Karpas-422 (cell line): ENCODE measurements at places on chromosomes 5 and 9. TPM values are rescaled to one million over a fixed set of nuclear protein-coding genes. Genes with fewer than 3 reads are reported as not detected.

ADAMTS2 gene
- total RNA-seq, result not detected in 2 replicates

CDKN2B gene
- 2.0 and 4.3 TPM in 2 replicates for total RNA-seq

MLANA gene
- total RNA-seq, result not detected in 2 replicates

CATSPER3 gene
- total RNA-seq, result not detected in 2 replicates

IFT74 gene
- 25.8 and 29.3 TPM in 2 replicates for total RNA-seq

ROR2 gene
- not detected in 2 replicates for total RNA-seq

TOPORS gene
- 16.3 and 21.2 TPM in 2 replicates for total RNA-seq

GRCh38 chr9:72951520-72952380 is 1.1 kb downstream of the ALDH1A1 start:
- H3K4me3 ChIP-seq, result no peak overlapping the region
- no peak overlapping the region for H3K27ac ChIP-seq
- no peak for DNase-seq
- H3K27me3 ChIP-seq, result no peaks in the 10 kb centered on the region
- H3K36me3 ChIP-seq, result no peaks in the 10 kb centered on the region

GRCh38 chr5:115214541-115214940 is 44.8 kb upstream of the TRIM36 start:
- peaks cover 26% of the 10 kb centered on the region; the same call in 1 of the 2 replicates for H3K36me3 ChIP-seq
- H3K4me1 ChIP-seq, result peaks cover 24% of the 10 kb centered on the region
- no peaks in the 10 kb centered on the region for H3K27me3 ChIP-seq
- DNase-seq, result no peak

- H3K27me3 ChIP-seq, result no peaks in the 10 kb centered on the region
- DNase-seq, result no peak
- no peak overlapping the region for H3K4me3 ChIP-seq
Observed at GRCh38 chr9:108180541-108180940, 675.2 kb downstream of the ACTL7B start.

GRCh38 chr9:92432972-92433548 is 8.8 kb upstream of the OMD start:
- no peak for DNase-seq
- H3K27ac ChIP-seq, result no peak overlapping the region
- no peak overlapping the region for H3K4me3 ChIP-seq
- no peaks in the 10 kb centered on the region for H3K27me3 ChIP-seq
- no peaks in the 10 kb centered on the region for H3K36me3 ChIP-seq
- peaks cover 3% of the 10 kb centered on the region; the same call in 1 of the 2 replicates for H3K4me1 ChIP-seq

DNA sequence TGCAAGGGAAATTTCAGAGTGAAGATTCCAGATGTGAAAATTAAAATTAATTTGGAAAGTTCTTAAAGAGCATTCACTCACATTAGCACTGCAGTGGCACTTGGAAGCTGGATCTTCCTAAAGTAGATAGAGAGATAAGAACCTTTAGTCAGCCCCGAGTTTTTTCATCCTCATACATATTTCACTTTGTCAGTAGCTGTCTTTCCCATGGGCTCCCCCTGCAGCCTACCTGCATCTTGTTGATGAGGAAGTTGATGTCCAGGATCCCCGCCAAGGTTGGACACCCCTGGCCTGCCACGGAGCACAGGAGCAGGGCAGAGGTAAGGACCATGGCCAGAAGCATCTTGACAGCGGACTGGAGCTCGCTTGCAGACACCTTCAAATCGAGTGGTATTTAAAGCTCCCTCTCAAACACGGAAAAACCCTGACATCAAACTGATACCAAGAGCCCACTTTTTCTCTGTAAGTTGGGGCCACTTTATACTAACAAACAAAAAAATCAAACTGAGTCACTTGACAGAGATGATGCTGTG is at the start of gene IL9:
IL9 (minus strand) TSS at position 368 of the 533 bp plus-strand sequence; CDS start at position 343, 25 bp downstream.
- no peaks in the 10 kb centered on the region for H3K36me3 ChIP-seq
- H3K4me3 ChIP-seq, result no peak within 1 kb of the TSS
- no peaks in the 10 kb centered on the region for H3K27me3 ChIP-seq
- DNase-seq, result no peak
- no peaks in the 10 kb centered on the region for H3K4me1 ChIP-seq

DNA sequence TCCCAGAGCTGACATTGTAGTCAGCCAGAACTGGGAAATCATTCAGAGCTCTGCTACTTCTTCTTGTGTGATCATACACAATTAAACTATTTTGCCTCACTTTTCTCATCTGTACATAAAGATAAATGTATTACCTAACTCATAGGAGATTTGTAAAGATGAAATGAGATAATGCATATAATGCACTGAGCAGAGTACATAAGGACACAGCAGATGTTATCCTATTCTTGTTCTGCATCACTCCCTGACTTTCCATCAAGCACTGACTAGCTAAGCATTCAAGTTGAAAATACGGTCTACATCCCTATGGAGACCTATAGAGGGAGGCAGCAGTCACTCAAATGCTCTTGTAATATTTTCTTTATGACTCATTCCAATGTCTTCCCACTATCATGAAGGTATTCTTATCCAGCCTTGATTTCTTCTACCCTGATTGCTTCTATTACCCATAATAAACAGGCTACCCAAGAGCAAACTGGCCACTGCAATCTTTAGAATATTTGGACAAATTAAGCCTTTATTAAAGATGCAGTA is 16.3 kb upstream of the PRR16 start:
- H3K27me3 ChIP-seq, result no peaks in the 10 kb centered on the region
- DNase-seq, result no peak
- no peak overlapping the region for H3K27ac ChIP-seq
- H3K4me3 ChIP-seq, result no peak overlapping the region
- peaks cover 3% of the 10 kb centered on the region; the same call in 1 of the 2 replicates for H3K4me1 ChIP-seq

GRCh38 chr5:63573380-63573779 is 388.9 kb downstream of the HTR1A start:
- H3K4me3 ChIP-seq, result no peak overlapping the region
- no peaks in the 10 kb centered on the region for H3K36me3 ChIP-seq
- H3K27me3 ChIP-seq, result no peaks in the 10 kb centered on the region
- H3K4me1 ChIP-seq, result no peaks in the 10 kb centered on the region

DNA sequence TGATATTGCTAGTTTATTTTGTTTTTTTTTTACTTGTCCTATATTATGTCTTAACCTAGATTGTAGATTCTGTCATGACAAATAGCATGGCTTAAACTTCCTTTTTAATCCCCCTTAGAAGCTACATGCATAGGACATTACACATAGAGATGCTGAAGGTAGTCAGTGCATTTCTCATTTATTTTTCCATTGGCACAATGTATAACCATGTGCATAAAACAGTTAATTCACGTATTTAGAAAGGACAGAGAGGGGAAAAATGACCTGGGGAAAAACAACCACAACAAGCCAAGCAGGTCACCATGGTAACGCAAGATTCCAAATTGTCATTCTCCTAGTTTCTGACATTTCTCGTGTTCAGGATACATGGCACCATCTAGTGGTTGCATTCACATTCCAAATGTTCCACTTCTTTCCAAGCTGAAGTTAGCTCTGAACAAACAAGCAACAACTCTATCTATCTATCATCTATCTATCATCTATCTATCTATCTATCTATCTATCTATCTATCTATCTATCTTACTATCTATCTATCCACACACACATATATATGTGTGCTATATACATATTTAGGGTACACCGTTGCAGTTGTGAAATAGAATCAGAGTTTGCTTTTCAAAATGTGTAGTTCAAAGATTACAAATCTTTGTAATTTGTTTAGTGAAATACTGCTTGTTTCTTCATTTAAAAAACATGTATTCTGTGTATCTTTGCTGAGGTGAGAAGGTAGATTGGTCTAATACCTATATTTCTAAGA is 487.2 kb upstream of the ST8SIA4 start:
- peak; percentile 72 for DNase-seq
- no peak overlapping the region for H3K27ac ChIP-seq
- H3K36me3 ChIP-seq, result no peaks in the 10 kb centered on the region
- H3K4me3 ChIP-seq, result no peak overlapping the region
- no peaks in the 10 kb centered on the region for H3K27me3 ChIP-seq
- H3K4me1 ChIP-seq, result no peaks in the 10 kb centered on the region

DNA sequence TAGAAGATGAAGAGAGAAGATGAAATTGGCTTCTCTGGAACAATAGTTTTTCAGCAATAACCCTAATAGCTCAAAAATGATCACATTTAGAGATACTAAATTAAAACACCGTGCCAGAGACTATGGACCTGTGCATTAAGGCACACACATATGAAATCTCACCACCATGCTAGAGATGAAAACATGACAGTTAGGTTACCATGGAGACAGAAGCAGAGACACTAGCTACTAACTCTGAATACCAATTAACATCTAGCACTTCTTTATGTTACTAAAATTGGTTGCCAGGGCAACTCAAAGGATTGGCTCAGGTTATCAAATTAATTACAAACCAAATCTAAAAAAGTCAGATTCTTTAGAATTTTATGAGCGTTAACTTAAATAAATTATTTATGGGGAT is 337.7 kb downstream of the PLK2 start:
- H3K27me3 ChIP-seq, result no peaks in the 10 kb centered on the region
- no peaks in the 10 kb centered on the region for H3K36me3 ChIP-seq
- H3K4me3 ChIP-seq, result no peak overlapping the region
